ENCODE measurements at places on chromosomes 2 and 18.

DNA sequence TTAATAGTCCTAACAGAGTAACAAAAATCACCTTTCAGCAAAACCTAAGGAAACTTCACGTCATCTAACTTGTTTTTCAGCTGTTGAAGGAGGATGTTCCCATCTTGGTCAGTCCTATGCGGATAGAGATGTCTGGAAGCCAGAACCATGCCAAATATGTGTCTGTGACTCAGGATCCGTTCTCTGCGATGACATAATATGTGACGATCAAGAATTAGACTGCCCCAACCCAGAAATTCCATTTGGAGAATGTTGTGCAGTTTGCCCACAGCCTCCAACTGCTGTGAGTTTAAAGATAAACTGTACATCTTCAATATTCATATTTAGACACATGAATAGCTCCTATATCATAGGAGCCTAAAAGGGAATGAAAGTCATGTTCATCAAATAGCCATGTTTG lies 10.5 kb downstream of the COL3A1 start:
- no peak for DNase-seq

DNA sequence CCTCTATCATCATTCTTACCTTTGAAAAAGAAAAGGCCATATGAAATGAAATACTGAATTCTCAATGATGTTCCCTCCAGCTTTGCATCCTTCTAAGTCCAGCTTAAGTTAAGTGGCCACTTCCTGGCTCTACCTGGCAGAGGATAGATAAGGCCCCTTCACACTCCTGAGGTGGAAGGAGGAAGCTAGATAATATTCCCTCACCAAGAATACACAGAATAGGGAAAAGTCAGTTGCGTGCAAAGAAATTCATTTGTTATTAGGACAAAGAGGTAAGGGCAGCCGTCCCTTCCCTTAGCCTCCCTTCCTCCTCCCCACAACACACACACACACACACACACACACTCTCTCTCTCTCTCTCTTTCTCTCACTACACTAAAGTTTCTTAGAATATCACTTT lies 37.5 kb downstream of the OLA1 start:
- DNase-seq = no peak

DNA sequence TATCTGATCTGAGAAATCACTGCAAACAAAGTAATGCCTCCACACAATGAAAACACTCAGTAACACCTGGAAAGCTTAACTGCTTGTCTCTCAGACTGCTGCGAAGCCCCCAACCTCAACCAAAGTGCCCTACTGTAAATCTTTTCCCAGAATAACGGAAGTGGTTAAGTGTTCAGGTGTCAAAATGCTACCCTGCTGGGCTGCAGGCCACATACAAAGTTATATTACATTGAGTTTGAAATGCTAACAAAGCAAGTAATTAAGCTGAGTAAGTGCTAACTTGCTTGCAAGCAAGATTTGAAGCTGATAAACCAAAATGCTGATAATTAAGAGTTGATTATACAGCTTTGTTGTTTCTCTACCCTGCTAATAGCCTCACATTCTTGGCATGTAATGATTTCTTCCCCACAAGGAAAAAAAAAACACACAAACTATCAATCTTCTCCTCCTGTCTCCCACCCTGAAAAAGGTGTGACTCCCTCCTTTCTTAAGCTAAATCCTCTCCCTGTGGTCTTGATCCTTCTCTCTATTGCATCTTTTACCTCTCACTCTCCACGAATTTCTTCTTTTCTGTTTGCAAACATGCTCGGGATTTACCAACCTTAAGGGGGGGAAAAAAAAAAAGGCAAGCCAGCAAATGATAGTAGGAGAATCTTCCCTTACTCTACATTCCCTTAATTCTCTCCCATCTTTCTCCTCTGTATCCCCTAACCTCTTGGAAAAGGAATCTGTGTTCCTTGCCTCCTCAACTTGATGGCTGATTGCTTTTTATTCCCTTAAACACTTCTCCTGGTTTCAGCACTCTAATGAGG lies 266.8 kb upstream of the SIX3 start:
- no peak for DNase-seq

GRCh38 chr2:21422050-21422449 lies 298.3 kb downstream of the TDRD15 start:
- DNase-seq = no peak

- no peak for DNase-seq
Measured at GRCh38 chr2:207459990-207460757, 69.6 kb upstream of the CREB1 start.

GRCh38 chr18:47915229-47915628 lies 15.2 kb downstream of the SMAD2 start:
- no peak for DNase-seq

GRCh38 chr2:215949991-215950404 lies 63.4 kb downstream of the MREG start:
- DNase-seq = no peak

DNA sequence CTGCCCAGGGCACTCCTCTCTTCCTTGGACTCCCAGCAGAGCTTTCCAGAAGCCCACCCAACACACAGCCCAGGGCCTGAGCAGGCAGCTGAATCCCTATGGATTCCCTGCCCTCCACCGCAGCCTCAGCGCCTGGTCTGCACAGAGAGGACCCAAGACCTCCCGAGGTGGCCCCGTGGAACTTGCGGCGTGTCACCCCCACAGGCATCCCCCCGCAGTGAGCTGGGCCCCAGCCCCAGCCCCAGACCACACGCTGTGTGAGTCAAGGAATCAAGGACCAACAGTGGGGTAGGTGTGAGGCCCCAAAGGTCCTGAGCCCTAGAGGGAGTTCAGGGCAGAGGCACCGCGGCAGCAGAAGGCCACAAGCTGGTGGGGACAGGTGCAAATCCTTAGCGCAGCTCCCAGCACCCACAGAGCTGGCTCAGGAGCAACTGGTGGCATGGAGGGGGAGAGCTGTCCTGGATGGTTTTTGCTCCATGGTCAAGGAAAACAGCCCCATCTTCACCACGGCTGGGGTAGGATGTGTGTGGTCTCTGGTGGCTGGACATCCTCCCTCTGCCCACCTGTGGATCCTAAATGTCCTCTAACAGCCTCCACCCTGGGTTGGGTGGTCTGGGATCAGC lies 8.5 kb downstream of the HS6ST1 start:
- DNase-seq = no peak

- DNase-seq = no peak
Measured at GRCh38 chr18:22241921-22242361, 72.6 kb downstream of the GATA6 start.

GRCh38 chr2:6917071-6917760 lies at the start of gene RNF144A:
RNF144A (plus strand) TSS chr2:6917412; CDS start chr2:6996927, 79,515 bp downstream.
- no peak for DNase-seq

DNA sequence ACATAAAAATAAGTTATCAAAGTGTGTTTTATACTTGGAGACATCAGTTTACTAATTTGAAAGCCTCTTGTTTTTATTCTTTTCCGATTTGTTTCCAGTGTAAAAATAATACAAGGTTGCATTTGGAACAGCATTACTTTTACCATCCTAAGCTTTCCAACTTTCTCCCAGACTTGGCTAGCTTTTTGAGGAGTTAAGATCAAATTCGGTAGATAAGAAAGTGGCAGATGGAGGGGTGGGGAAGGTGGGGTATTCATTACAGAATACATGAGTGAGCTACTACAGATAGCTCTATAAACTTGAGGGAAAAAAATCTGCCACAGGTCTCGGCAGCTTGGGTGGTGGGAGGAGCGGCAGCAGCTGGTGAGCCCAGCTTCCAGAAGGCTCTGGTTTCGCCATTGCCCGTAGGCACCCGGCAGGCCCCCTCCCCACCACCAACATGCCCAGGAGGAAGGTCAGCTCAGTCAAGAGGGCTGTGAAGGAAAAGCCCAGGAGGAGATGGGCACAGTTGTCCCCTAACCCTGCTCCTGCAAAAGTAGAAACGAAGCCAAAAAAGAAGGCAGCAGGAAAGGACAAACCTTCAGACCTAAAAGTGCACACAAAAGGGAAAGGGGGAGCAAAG lies 18.6 kb upstream of the RMC1 start:
- no peak for DNase-seq

GRCh38 chr2:135985826-135986393 lies 484 bp upstream of the DARS1 start:
- DNase-seq = no peak

GRCh38 chr18:5868218-5868854 lies 27.0 kb downstream of the TMEM200C start:
- peak; percentile 16 for DNase-seq

DNA sequence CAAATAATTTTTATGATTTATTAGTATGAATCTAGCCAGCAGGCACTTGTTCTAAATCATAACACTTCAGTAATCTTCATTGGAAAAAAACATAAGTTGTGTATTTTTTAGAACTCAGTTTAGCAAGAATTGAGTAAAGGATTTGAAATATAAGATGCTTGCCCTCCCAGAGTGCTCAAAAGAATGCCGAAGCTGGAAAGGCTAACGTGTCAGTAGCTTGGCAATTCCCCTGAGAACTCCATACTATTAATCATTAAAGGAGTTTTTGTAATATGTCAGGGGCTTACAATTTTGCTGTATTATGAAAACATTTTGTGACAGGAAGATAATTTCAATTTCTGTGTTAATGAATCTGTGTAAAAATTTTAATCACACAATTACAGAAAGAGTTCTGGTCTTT lies 122.7 kb downstream of the GULP1 start:
- no peak for DNase-seq

DNA sequence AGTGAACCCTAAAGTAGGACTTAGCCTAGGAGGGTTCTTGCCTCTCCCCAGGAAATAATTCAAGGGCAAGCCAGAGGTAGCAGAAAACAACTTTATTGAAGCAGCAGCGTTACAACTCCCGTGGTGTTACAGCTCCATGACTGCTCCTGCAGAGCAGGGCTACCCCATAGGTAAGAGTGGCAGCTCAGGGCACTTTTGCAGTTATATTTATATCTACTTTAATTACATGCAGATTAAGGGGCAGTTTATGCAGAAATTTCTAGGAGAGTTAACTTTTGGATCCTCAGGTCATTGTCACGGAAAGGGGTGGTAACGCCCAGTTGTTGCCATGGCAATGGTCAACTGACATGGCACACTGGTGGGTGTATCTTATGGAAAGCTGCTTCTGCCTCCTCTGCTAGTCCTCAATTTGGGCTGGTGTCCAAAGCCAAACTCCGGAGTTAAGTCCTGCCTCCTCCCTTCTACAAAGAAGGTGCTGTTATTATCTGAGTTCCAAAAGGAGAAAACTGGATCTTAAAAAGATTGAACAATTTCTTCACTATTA lies 1413.0 kb downstream of the DSC3 start:
- DNase-seq = no peak

DNA sequence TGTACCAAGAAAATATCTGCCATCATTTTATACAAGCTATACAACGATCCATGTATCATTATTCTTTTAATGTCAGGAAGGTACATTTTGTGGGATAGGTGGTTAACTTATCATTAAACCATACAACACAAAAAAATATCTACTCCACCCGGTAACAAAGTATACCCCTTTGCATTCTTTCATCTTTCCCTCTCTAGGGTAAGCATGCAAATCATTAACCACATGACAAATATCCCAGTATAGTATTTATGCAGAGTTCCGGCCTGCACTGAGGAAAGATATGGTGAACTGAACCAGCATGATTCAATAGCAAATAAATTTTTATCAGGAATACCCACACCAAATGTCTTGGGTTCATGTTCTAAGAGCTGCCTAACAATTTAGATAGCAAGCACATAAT lies 22.5 kb upstream of the SULT1C2 start:
- DNase-seq = no peak

GRCh38 chr2:8510519-8510918 lies 171.3 kb upstream of the ID2 start:
- no peak for DNase-seq

DNA sequence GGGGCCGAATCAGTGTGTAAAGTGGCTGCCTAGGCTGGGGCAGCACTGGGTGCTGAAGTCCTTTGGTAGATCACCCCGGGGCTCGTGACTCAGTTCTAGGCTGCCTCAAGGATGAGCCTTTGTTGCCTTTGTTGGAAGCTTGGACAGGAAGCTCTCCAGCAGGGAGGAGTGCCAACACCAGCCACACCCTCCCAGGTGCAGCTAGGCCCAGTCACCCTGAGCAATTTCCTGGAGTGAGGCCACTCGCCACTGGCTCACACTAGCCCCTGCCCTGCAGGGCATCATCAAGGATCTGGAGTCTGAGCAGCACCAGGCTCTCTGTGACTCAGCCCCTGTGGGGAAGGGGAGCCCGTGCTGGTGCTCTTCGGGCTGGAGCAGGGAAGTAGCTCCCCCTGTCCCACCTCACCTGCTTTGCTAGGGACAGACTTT lies 6.7 kb upstream of the SDC1 start:
- DNase-seq = no peak

DNA sequence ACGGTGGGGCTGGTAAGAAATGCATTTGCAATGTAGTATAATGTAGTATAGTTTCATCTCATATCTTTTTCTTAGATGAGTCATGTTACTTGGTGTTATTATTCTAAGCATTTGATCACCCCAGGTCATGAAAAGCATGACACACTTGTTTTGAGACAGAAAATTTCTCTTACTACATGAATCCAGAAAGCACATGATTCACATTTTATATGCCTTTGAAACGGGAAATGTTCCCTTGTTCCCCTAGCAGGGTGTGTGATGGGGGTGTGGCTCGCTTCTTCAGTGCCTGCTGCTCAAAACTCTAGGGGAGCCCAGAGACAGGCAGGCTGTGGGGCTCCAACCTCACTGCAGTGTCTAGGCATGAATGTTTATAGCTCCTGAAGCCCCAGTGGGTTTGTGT lies 116.0 kb upstream of the RAB27B start:
- DNase-seq = no peak

DNA sequence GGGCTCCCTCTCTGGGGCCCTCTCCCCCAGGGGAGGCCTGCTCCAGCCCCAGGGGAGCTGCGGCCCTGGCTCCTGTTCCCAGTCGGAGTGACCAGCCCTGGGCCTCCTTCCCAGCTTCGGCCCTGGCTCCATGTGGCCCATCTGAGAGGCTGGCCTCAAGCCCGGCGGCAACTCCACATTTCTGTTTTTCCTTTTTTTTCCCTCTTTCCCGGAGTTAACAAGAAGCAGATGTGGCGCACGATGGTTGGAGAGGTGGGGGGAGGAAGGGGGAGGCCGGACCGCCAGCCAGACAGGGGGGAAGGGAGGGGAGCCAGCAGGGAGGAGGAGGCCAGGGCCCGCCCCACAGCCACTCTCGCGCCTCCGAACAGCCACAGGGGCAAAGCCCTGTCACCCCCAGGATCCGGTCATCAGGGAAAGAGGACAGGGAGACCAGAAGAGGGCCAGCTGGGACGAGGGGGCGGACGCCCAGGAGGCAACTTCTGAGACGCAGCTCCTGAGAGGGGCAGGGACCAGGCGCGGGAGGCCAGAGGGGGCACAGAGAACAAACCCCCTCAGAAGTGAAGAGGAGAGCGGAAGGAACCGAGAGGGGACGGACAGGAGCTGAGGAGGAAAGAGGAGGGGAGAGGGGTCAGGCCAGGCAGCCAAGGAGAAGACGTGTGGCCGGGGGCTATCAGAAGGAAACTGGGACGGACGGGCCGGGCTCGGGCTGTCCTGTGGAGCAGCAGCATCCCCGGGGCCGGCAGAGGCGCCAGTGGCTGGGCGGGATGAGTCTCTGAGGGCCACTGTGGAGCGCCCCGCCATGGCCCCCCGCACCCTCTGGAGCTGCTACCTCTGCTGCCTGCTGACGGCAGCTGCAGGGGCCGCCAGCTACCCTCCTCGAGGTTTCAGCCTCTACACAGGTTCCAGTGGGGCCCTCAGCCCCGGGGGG lies at the start of gene EMILIN1:
EMILIN1 (plus strand) TSS at position 349 of the 928 bp plus-strand sequence; CDS start at position 800, 451 bp downstream.
- no peak for DNase-seq
